ENCODE measurements at places on chromosomes 2 and 18.

DNA sequence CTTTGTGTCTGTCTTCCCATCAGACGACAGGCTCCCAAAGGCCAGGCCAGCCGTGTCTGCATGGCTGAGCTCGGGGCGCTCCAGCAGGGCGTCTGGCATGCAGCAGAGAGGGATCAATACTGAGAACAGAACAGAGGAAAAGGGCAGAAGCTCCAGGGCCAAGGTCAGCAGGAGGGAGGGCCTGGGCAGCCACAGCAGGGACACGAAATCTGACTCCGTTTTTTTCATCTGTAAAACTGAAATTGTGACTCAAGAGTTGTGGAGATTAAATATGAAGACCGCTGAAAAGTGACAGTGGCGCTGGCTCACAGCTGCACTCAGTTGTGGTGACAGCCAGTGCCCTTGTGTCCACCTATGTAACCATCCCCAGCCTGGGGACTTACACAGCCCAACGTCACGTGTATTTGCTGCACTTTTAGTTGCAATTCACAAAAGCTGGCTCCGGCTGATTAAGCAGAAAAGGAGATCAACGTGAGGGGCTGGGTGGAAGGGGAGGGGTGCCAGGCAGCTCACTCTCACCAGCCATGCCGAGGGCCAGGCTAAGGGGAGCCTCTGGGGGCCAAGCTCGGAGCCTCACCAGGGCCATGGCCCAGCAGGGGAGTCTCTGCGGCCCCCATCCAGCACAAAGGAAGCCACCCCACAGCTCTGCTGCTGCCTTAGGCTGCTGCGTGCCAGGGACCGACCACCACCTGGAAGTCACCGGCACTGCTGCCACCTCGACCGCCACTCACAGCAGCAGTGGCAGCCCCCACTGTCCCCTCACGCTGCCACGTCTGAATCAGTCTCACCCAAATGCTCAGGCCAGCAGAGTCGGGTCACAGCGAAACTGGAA lies 74.7 kb downstream of the EIPR1 start:
- no peak for DNase-seq

- no peak for DNase-seq
Observed at GRCh38 chr18:23936381-23936958, 78.1 kb upstream of the TTC39C start.

DNA sequence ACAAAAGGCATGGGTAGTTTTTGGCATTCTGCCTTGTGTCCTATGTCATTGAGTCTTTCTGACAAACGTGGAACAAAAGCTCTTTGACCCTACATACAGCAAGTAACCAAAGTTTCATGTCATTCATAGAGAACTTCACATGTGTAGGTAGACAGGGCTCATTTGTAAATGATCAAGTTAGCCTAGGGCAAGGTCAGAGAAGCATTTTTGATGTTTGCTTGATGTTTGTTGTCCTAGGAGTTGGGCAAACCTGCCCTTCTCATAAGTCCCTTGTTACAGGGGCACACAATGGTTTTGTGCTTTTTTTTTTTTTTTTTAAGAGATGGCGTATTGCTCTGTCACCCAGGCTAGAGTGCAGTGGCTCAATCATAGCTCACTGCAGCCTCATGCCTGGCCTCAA lies 83.3 kb upstream of the FAM136A start:
- no peak for DNase-seq

GRCh38 chr2:45278365-45279078 lies 269.3 kb upstream of the SIX2 start:
- no peak for DNase-seq

GRCh38 chr2:236551471-236552211 lies 18.0 kb upstream of the ACKR3 start:
- no peak for DNase-seq

DNA sequence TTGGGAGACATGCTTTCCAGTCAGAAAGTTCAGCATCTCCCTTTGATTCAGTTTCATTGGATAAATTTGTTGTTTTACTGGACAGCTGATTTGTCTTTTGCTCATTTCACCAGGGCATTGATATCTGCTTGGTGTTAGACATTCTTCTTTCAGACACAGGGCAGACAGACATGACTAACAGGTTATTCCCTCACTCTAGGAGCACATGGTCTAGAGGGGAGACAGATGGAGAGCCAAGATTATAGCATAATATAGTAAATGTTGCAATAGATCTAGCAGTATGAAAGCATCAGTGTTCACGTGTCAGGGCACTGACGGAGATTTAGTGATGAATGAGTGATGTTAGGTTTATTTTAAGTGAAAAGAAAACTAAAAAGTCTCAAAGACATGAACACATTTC lies 187.0 kb upstream of the CYRIA start:
- no peak for DNase-seq

DNA sequence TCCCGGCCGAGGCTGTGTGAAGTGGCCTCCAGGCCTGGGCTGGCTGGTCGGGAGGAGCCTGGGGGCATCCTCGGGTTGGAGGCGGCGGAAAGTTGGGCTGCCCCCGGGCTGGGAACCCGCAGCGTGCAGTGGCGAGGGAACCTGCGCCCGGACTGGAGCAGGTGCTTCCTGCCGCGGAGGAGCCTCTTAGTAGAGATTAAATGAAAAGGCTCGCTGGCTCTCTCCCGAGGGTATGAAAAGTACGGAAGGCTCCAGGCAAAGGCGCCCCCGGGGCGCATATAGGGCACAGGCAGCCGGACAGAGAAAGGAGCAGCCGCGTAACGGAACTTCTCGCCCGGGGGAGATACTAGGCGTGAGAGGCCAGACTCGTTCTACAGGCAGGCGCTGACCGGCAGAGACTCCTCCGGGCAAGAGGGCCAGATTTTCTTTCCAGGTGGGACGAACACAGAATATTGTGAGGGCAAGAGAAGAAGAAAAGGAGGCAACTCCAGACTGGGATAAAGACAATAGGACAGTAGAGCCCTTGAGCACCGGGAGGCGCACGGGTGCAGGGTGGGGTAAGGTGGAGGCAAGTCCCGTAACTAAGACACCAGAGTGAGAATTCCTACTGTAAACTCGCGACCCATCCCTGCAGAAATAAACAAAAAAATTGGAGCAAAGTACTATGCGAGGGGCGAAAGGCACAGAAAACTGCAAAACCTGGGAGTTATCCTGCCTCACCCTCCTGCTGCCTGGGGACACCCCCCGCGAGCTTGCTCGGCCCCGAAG lies 816 bp downstream of the CDH2 start:
- peak; percentile 39 for DNase-seq

DNA sequence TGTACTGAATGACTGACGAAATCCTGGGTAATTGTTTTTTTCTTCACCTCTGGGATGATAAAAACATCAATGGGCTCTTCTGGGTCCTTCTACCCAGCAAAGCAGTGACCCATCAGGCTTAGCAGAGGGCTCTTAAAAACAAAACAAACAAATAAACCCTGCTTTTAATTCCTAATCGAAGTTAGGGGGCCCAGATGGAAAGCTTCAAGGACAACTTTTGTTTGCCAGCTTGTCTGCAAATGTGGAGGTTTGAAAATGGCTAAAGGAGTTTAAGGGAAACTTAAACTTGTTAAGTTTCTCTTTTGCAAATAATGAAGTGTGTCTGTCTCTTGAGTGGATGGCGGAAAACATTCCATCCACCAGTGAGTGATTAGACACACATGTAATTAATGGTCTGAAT lies 327.2 kb downstream of the SATB2 start:
- no peak for DNase-seq

- DNase-seq: no peak
Observed at GRCh38 chr2:183389546-183390080, 265.4 kb downstream of the NUP35 start.

GRCh38 chr2:226011716-226012450 lies 612.4 kb downstream of the NYAP2 start:
- no peak for DNase-seq

- no peak for DNase-seq
Observed at GRCh38 chr2:8285081-8285480, 396.8 kb upstream of the ID2 start.

Measured in substantia nigra (tissue), 51 donors.